Breast epithelium (tissue), 4 donors: ENCODE measurements at places on chromosomes 1 and 21.

GRCh38 chr1:47599777-47600176, 161.9 kb downstream of the FOXD2 start:
- DNase-seq: no peak

DNA sequence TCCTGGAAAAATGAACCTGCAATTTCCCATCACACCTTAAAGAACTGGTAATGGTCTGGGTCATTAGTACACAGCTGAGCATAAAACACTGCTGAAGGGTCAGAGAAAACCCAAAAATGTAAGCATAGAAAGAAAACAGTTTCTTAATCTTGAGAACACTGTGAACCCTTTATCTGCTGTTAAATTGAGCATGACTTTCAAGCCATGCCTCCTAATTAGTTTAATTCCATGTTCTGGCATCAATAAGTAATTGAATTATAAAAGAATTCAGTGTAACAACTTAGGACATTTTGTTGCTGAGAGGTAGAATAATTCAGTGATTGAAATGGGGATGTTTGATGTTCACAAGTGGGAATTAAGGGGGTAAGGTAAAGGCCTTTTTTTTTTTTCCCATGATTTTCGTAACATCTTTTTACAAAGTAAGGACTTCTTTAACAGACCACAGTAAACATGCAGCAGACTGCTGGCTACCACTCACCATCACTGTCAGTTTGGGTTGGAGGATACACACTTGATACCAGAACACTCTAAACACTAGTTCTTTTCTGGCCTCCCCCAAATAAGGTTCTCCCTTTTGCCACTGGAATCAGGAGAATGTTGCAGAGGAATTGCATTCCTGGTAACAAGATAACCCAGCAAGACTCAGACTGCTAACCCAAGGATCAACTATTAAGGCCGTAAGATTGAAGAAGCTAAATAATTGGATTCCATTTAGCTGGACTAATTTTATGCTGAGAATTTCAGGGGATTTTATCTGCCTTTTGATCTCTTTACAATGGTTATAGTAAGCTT, 3.0 kb downstream of the RWDD3 start:
- DNase-seq: no peak

DNA sequence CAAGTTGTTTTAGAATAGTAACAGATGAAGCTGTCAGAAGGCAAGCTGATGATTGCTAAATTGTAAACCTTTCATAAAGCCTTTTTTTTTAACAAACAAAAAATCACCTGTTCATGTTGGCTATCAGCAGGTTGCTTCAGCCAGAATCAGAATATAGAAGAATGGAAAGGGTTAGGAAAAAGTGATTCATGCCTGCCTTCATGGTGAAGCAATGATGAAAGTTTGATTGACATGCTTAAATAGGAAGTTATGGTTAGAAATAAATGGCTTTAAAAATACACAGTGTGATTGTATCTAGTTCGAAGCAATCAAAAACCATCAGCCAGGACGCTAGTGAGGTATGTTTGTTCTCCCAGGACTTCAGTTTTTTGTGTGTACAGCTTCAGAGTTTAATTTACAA, 37.9 kb downstream of the GABPA start:
- DNase-seq: no peak

- DNase-seq: no peak
Measured at GRCh38 chr1:14578156-14578555, 20.3 kb upstream of the KAZN start.

DNA sequence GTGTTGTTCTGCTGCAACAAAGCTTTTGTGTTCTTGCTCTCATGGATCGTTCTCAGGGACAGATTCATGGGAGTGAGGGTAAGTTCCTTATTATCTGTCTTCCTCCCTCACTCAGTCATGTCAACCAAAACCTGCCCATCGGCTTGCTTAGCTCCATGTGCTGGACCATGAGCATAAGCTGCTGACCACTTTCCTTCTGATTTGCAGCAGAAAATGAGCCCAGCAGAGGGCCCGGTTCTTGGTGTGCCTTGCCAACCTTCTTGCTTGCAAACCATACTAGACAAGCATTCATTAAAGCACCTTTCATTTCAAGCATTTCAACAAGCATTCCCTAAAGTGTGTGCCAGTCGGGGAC, 64.0 kb upstream of the COA6 start:
- DNase-seq: no peak

GRCh38 chr1:22751124-22751531, 40.5 kb downstream of the EPHB2 start:
- no peak for DNase-seq

DNA sequence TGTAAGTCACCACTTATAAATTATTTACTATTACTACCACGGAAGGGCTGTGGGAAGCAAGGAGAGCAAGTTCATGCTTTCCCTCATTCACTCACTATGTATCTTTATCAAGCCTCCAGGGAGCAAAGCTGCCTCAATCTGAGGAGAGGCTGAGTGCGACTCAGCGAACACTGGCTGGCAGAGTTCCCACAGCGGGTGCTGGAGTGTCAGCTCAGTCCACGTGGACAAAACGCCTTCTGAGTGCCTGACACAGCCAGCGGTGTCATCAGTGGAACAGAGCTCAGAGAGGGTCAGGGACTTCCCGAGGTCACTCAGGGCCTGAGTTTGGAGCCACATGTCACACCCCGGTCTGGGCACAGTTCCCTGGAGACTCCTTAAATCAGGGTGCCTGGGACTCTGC, 16.9 kb downstream of the MATN1 start:
- no peak for DNase-seq

- DNase-seq: no peak
Measured at GRCh38 chr1:206744683-206745082, 25.9 kb upstream of the IL19 start.

- DNase-seq: no peak
Measured at GRCh38 chr1:248822148-248823032, 3.3 kb downstream of the SH3BP5L start.

DNA sequence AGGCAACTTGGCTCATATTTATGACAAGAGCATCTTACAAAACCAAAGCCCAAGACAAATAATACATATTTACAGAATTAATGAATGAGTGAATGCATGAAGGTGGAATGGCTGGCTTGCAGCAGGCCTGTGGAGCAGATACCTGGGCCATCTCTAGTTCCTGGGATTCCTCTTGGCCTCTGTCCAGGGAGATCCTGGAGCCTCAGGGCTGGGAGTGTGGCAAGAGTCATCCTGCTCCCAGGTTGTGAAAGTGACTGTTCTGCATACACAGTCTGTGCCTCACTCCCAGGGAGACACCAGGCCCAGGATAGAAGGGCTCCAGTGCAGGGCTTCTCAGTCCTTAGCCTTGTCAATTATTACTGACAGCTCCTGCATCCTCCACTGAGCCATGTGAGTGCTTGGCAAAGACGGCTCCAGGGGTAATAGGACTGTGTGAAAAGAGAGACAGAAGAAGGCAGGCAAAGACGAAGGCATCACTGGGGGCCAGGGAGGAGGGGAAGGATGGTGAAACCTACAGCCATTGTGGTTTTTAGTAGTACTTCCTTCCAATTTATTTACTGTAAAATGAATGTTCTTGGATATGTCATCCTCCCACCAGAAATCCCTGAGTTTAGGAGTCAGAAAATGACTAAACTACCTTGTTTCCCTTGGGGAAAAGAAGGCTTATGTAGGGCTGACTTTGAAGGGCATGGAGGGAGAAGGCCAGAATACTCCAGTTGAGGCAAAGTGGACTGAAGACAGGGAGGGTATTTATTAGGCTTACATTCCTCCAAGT, 14.3 kb upstream of the KPRP start:
- no peak for DNase-seq

DNA sequence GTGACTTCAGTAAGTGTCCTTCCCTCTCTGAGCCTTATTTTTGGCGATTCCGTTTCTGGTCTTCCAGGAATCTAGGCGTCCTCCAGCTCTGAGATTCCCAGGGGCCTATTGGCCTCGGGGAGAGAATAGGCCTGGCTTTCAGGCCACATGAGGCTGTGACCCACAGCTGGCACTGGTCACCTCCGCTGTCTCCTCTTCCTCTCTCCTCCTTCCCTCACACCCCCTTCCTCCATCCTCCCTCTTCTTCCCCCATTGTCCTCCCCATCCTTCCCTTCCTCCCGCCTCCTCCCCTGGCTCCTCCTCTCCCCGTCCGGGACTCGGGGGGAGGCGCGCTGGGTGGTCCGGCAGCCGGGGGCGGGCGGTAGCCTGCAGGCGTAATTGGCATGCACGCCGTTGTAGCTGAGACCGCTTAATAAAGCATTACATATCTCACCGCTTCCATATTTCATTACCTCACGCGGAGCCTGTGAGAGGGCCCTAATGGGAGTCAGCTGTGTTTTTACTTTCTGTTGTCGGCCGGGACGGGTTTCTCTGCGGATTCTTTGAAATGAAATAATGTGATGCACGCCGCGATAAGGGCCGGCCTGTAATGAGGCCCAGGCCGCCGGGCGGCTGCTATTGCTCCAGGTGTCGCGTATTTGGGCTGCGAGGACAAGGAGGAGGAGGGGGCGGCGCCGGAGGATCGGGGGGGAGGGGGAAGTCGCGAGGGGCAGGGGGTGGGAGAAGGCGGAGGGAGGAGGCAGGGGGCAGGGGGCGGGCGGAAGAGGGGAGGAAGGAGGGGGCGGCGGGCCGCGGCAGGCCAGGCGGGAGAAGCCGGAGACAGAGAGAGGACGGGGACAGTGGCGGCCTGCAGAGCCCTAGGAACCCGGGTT, 95.3 kb downstream of the FOXD2 start:
- DNase-seq: no peak

- no peak for DNase-seq
Measured at GRCh38 chr21:31887391-31887841, 14.6 kb downstream of the HUNK start.

GRCh38 chr1:117120774-117121588, 568 bp downstream of the TRIM45 start:
- DNase-seq: peak; percentile 27

GRCh38 chr1:7808253-7808844, 24.3 kb downstream of the PER3 start:
- DNase-seq: no peak
